ENCODE measurements at places on chromosomes 7 and 10.

DNA sequence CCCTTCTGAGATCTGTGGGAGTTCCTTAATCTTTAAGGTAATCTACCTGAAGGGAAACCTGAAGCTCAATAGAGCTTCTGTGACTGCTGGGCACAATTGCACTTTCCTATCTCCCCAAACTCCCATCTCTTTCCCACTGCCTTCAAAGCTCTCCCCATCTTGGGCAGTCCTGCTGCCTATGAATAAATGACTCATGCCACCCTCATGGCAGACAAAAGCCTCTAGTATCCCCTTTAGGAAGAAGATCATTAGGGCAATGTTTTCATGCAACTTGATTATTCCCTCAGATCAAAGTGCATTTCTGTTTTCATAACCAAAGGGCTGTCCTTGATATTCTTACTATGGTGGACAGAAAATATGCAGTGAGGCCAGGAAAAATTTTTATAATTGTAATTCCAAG is 704.9 kb upstream of the LRRN3 start:
- DNase-seq = no peak

DNA sequence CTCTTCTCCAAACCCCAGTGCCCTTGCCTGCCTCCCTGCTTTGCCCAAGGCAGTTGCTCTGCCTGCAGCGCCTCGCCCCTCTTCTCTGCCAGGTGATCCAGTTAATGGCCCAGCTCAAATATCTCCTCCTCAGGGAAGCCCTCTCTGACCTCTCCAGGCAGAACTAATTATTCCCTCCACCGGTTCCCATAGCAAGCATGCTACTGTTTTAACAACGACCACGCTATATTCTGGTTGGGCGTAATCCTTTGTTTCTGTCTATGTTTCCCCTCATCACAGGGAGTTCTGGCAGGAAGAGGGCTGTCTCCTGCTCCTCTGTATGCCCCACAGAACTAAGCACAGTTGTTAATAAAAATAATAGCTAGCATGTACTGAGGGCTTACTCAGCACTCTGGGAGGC is 36.8 kb upstream of the R3HCC1L start:
- no peak for DNase-seq

GRCh38 chr7:96322847-96323461 is 1.1 kb upstream of the SLC25A13 start:
- no peak for DNase-seq

DNA sequence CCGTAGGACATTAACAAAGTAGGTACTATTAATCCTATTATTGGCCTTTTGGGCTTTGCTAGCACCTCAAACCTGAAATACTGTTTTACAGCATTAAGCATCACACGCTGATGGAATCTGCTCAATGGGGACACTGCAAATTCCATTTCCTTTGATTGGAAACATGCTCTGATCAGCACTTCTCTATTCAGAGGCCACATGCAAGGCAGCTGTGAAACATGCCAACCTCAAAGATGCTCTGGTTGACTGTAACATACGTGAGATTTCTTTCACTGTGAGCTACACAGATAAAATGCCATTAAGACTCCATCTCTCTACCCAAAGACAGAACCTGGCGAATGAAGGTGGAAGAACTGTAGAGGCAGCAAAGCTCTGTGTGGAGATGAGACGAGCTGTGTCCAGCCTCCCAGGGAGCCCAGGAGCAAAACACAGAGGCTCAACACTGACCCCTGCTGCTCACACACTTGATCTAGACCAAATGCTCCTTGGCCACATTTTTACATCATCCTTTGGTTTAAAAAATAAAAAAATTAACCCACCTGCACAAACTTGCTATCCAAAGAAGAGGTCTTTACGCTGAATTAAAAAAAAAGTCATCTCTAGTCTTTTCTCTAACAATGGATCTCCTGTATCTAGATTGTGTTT is 8.0 kb downstream of the RSU1 start:
- no peak for DNase-seq

GRCh38 chr10:113692271-113692670 is 12.6 kb downstream of the CASP7 start:
- no peak for DNase-seq

DNA sequence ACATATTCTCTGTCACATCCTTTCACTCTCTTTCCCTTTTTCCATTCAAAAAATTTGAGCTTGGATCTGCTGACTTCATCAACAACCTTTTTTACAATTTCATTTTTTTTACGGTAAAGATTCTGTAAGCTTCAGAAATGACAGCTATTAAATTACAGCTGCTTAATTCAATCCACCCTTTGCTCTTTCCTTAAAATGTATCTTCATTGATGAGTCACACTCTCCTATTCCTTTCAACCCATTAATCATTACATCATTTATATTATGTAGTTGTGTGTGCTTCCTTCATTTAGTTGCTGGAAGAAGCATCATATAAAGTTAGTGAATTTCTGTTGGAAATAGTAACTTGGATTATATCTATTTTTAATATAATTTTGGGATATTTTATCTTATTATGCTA is 67.1 kb upstream of the MAGI2 start:
- DNase-seq = no peak

DNA sequence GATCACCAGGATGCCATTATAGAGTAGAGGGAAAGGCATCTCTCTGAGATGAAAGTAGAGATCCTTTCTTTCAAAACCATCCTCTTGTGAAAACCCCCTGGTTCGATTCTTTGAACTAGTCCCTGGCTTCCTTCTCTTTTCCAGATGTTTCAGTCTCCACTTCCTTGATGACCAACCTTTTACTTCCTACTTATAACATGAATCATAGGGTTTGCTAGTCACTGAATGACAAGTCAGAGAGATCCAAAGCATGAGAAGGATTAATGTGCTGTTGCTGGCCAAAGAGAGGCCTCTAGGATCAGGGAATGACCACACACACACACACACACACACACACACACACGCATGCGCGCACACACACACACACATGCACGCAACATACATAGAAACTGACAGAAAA is 161.1 kb upstream of the FRMD4A start:
- no peak for DNase-seq

GRCh38 chr7:44477063-44477830 is 13.2 kb downstream of the NUDCD3 start:
- DNase-seq = peak; percentile 84

GRCh38 chr10:48406204-48406603 is 99.7 kb downstream of the MAPK8 start:
- peak; percentile 2 for DNase-seq

DNA sequence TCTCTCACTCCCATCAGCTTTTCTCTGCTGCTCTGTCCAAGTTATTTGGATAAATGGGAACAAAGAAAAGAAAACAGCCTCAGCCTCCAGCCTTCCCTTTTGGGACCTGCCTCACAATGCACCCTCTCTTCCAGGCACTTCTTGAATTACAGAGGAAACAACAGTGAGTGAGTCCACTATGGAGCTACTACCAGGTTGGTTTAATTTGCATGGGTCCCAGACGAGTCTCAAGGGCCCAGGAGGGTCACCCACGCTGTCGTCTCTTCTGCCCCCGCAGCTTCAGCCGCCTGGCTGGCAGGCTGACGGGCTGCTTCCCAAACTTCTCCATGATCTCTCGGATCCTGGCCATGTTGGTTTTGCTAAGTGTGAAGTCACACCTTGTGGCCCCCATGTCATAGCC is 80.4 kb downstream of the GPR26 start:
- DNase-seq = no peak

DNA sequence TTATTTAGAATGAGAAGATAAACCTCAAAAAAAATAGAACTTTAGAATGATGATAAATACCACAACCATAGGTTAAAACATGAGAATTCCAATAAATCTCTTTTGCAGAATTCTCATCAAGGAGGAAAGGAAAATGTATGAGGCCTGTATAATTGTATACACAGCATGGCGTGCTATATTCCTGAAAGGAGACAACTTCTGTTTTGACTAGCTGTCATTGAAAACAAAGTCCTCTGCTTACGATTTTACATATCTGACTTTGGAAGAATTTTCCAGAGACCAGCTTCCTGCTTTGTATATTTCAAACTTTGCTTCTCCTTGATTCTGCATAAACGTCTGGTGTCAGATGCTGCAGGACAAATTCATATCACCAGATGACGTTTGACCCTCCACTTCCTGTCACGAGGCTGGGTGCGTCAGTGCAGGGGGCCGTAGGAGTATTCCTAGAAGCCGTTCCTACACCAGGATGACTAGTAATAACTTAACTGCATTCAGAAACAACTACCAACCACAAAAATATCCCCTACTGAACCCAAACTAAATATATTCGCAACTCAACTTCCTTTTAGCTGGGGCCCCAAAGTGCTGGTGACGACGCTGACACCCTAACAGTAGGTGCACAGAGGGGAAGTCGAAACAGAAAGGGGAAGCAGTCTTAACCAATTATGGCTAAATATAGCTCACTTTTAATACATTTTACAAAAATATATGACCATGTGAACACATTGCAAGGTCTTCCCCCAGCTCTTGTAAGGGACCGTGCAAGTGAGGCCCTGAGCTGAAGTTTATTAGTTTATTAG is 178.6 kb upstream of the INHBA start:
- no peak for DNase-seq

DNA sequence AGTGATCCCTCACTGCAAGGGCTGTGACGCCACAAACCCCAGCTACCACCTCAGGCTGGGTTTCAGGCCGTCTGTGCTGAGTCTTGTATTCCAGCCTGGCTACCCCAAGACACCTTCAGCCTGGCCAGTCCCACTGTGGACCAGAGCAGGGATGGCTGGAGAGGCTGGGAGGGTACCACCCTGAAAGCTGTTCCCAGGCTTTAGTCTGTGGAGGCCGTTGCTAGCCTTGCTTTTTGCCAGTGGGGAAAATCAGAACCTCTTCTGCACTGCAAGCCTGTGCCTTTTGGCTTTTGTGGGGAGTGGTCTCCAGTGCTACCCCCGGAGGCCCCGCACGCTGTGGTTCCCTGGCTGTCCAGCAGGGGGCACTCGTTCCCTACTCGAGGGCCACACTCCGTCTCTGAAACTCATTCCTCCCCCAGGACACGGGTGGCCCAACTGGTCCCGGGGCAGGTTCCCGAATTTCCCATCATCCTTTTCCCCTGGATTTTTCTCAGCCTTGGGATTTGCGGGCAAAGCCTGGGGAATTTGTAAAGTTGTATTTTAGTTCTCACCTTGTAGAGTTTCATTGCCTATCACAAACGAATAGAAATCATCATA is 128.4 kb upstream of the BTBD16 start:
- DNase-seq = peak; percentile 49

DNA sequence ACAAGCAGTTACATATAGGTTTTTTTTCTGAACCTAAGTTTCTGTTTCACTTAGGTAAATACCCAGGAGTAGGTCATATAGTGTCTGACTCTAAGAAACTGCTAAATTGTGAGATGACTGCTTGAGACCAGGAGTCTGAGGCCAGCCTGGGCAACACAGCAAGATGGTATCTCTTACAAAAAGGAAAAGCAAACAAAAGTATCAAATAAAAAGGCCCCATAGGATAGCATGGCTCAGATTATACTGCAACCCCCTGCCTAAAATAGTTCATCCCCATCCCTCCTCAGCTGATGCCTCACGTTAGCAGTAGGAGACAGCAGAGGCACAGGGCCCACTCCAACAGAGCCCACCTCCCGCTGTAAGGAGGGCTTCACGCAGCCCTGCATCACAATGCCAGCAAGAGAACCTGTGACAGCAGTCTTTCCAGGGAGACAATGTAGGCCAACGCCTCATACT is 90.3 kb downstream of the SRPK2 start:
- no peak for DNase-seq

- DNase-seq = peak; percentile 33
Observed at GRCh38 chr10:1048349-1048731, 579 bp downstream of the IDI1 start.

DNA sequence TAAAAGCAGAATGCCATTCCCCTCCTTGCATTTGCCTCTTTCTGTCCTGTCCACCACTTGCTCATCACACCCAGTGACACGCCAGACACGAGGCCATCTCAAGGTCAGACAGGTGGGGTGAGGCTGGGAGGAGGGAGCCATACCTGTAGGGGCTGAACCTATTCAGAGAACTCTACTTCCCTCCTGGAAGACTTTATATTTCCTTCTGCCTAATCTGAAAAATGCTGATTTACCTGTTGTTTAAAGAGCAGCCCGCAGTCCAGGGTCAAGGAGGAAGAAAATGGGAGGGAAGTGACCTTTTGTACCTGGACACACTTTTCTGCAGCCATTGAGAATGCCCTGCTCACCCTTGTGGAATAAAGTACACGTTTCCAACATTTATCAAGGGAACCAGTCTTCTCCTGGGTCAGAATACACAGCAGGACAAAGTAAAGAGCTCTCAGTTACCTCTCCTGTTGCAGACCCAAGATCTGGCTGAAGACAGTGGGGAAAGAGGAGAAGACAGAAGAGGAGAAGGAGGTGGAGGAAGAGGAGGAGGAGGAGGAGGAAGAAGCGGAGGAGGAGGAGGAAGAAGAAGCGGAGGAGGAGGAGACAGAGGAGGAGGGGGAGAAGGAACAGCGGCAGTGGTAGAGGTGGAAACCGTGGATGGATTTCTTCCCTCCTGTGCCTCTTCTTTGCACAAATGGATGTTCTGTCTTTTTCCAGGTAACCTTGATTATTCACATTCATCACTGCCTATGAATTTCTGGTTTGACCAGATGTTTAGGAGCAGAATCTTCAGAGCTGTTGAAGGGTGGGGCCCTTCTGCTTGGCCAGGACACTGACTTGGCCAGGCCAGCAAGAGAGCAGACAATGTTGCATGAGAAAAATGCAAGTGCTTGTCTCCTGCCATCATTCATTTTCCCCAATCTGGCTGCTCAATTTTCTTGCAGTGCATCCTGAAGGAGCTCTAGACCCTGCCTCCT is 1.2 kb upstream of the BLNK start:
- no peak for DNase-seq

DNA sequence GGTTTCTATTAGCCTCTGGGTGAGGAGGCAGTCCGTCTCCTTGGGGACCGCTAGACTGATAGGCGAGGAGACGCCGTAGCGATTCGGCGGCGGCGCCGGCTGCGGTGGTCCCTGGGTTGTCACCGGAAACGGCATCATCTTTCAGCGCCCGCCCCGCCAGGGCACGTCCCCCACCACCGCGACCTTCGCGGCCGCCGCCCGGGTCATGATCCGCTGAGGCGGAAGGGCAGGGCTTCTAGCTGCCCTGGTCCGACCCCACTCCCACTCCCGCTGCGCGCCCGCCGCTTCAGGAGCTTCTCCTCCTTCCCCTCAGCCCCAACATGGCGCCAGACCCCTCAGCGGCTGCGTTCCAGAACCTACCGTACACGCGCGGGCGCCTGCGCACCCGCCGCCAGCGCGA is at the start of gene PAPOLB:
PAPOLB (minus strand) TSS at position 358 of the 400 bp plus-strand sequence; CDS start at position 138, 220 bp downstream.
- no peak for DNase-seq

GRCh38 chr10:26931223-26931622 is 70.5 kb upstream of the ABI1 start:
- DNase-seq = no peak

All from A549 (cell line).